ENCODE measurements at places on chromosomes 4 and X. TPM values are rescaled to one million over a fixed set of nuclear protein-coding genes. Genes with fewer than 3 reads are reported as not detected.

CCSER1 gene
- 4.2 TPM for polyA plus RNA-seq

GAGE12E gene
- not detected for polyA plus RNA-seq

COL4A6 gene
- 4.1 TPM for polyA plus RNA-seq

ZNF674 gene
- 1.4 TPM for polyA plus RNA-seq

HMGN5 gene
- polyA plus RNA-seq = 34.4 TPM

GPM6B gene
- polyA plus RNA-seq = 6.3 TPM

SLITRK4 gene
- polyA plus RNA-seq = 2.8 TPM

ZNF157 gene
- polyA plus RNA-seq = 0.17 TPM

KCND1 gene
- 0.92 TPM for polyA plus RNA-seq

KLB gene
- polyA plus RNA-seq = 0.41 TPM

FAM50A gene
- 112 TPM for polyA plus RNA-seq

ARHGAP6 gene
- 6.0 TPM for polyA plus RNA-seq

TEX13D gene
- not detected for polyA plus RNA-seq

GRCh38 chr4:118077767-118078105 lies 43.5 kb downstream of the NDST3 start:
- no peak for DNase-seq

DNA sequence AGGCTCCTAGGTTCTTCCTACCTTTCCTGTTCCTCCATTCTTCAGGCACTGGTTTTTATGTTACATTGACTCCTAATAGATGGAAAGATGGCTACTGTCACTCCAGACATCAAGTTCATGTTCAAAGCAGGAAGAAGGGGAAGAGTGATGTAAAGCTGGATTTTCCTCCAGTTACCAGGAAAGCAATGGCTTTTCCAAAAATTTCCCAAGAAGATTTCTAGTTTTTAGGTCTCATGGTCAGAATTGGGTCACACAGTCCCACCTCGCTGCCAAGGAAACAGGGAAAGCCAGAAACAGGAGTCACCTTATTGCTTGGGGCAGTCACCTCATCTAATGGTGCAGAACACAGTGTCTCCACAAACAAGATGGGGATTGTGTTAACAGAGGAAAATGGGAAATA lies 21.5 kb downstream of the RXFP1 start:
- DNase-seq = no peak

- DNase-seq = no peak
Observed at GRCh38 chr4:10020106-10020505, 1.2 kb downstream of the SLC2A9 start.

DNA sequence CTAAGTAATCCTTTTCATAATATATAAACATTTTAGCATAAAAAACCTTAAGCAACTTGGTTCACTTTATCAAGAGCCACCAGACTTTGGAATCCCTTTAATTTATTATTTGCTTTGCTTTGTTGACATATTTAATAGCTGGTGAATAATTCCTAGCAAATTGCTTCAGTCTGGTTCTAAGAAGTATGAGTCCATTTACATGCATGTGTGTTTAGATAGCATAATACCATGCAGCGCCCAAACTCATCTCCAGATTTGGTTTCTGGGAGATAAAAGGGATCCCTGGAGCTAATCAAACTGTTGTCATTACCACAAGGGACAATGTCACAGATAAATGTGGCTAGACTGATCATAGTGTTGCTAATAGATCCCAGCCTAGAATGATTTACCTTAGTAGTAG lies 111.8 kb downstream of the TMEM144 start:
- DNase-seq = no peak

- no peak for DNase-seq
Observed at GRCh38 chrX:33205321-33205720, 6.0 kb downstream of the DMD start.

- DNase-seq = no peak
Observed at GRCh38 chr4:107834241-107834794, 9.6 kb downstream of the SGMS2 start.

DNA sequence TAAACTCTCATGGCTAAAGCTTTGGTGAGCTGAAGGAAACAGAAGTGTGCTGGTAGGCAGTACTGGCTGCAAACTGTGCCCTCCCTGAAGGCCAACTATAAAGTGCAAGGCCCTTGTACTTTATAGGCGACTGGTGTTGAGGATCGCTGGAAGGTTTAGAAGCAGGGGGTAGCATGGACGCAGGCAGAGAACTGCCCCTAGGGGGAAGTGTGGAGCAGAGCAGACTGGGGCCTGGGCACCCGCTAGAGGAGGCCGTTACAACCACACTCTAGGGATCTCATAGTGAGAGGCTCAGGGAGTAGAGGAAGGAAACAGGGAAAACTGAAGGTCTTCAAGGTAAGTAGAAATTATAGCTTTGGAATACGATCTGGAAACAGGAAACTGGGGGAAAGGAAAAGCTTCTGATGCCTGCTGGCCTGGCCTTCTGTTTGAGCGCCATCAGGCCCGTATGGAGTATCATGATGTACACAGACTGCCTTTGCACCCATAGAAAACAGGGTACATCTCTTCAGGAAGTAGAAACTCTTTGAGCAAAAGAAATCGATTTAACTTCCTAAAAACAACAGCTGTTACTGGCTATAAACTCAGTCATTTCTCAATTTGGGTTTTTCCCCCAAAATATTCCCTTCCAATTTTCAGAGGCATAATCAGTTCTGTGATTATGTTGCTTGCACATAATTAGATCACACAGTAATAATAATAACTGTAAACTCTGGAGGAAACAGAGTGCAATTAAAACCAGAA lies 23.9 kb upstream of the TMSB4X start:
- DNase-seq = no peak

DNA sequence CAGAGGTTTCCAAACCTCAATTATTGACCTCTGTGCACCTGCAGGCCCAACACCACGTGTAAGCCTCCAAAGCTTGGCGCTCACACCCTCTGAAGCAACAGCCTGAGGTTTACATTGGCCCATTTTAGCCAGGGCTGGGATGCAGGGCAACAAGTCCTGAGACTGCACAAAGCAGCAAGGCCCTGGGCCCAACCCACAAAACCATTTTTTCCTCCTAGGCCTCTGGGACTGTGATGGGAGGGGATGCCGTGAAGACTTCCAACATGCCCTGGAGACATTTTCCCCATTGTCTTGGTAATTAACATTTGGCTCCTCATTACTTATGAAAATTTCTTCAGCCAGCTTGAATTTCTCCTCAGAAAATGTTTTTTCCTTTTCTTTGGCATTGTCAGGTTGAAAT lies 54.9 kb upstream of the CNKSR2 start:
- no peak for DNase-seq

- DNase-seq = no peak
Observed at GRCh38 chr4:55186700-55187099, 61.3 kb upstream of the KDR start.

- no peak for DNase-seq
Observed at GRCh38 chr4:103244251-103244650, 46.1 kb upstream of the CENPE start.

- peak; percentile 15 for DNase-seq
Observed at GRCh38 chr4:186032259-186032658, 36.7 kb upstream of the TLR3 start.

- DNase-seq = no peak
Observed at GRCh38 chr4:123060039-123060770, 137.8 kb upstream of the NUDT6 start.

GRCh38 chr4:156242390-156242789 lies 288.7 kb upstream of the CTSO start:
- DNase-seq = no peak

GRCh38 chr4:148216321-148216720 lies 225.9 kb downstream of the NR3C2 start:
- DNase-seq = no peak

- no peak for DNase-seq
Observed at GRCh38 chr4:114389070-114389685, 209.4 kb upstream of the UGT8 start.

GRCh38 chrX:150487369-150488094 lies 80.9 kb upstream of the MTM1 start:
- no peak for DNase-seq

DNA sequence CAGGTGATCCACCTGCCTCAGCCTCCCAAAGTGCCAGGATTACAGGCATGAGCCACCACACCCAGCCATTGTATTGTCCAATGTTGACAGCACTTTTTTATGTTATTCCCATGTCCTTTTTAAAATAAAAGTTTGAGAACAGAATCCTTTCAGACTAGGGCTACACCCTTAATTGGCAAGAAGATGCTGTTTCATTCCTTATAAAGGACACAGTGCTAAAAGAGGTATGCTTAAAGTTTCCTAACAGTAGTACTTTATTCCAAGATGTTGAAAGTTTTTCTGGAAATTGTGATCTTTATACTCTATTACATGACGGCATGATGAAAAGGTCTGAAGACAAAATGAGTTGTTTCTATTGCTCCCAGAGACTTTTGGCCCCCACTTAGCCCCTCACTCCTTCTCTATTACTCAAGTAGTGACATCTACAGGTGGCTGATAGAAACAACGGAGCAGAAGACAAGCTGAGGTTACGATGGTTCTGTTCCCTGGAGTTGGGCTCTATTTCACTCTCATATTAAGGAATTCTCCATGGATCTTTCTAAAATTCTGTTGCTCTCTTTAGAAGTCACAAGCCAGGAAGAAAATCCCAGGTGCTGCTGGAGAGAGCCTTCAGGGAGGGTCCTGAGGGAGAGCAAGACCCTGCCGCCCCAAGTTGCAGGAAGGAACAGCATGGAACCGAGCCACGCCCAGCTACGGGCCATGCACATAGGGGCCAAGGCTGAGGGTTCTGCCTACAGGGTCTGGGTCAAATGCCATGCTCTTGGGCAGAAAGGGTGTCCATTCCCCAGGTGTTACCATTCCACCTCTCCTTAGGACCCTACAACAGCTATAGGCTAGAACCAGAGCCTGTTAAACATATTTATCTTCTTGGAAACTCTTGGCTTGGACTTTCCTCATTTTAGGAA lies 22.8 kb downstream of the RPL9 start:
- no peak for DNase-seq

GRCh38 chr4:180449395-180449956 lies 1793.7 kb upstream of the TENM3 start:
- DNase-seq = peak; percentile 50

GRCh38 chr4:80085081-80085480 lies 12.1 kb upstream of the ANTXR2 start:
- no peak for DNase-seq

- DNase-seq = peak; percentile 12
Observed at GRCh38 chr4:175325230-175325629, 407.1 kb downstream of the ADAM29 start.

DNA sequence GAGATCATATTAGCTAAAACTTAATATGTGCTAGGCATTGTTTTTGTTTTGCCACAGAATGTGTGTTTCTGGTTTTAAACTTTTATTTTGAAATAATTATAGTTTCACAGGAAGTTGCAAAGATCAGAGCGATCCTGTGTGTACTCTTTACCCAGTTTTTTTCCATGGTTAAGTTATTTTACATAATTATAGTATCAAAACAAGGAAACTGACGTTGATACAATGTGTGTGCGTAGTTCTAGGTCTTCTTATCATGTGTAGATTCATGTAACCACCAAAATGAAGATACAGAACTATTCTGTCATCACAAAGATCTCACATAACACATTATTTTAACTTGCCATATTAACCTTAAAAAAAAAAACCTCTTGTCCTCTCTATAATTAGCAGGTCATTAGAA lies 69.2 kb downstream of the BLTP1 start:
- DNase-seq = no peak

DNA sequence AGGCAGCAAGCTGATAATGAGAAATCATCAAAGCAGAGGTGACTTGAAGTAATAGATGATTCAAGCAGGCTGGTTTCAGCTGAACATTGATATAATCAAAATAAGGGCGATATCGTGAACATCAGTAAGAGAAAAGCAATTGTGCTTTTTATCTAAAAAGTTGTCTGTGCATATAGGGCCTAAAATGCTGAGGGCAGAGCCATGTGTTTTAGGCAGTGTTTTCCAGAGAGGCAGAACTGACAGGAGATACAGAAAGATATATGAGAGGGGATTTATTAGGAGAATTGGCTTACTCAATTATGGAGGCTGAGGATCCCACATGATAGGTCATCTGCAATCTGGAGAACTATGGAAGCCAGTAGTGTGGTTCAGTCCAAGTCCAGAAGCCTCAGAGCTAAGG lies 136.5 kb upstream of the NPY2R start:
- no peak for DNase-seq

DNA sequence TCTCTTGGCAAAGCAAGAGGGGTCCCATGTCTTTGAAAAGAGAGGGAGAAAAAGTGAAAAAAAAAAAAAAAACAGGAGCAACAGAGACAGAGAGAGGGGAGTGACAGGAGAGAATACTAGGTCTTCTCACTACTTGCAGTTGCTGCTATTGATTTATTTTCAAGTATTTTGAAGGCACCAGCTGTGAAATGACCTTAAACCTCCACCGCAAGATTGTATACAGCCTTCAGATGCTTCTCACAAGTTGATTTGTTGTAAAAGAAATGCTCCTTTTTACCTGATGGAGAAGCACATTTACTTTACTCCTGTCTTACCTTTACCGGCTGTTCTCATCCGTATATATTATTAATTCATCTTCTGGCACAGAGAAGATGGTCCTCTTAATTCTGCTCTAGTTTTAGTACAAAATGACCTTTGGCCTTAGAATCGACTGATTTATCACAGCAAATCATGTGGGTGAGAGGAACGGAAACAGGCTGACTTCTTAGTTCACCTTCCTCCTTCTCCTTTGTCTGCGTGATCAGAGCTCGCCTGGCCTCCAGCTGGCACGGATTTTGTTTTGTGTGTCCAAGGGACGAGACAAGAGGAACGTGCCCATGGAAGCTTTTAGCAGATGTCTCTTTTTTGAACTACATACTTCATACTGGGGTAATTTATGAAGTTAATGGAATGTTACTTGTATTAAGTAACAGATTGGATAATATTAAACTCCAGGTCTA lies 82.4 kb upstream of the PACRGL start:
- peak; percentile 73 for DNase-seq

DNA sequence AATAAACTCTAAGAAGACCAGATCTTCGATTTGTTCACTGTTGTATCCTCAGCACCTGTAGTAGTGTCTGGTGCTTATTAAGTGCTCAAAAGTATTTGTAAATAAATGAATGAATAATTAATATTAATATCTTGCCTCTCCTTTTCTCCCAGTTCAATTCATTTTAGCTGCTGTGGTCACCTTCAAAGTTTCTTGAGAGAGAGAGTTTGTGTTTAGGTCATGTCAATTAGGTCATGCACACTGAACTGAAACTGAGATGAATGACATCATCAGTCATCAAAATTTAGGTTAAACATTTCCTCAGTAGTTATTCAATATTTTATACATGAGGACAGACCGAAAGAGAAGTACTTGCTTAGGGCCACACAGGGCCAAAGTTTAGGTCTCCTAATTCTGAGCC lies 73.5 kb downstream of the ANXA3 start:
- no peak for DNase-seq

GRCh38 chrX:46407753-46408130 lies 137.5 kb downstream of the ZNF674 start:
- no peak for DNase-seq

- DNase-seq = no peak
Observed at GRCh38 chr4:87419578-87420249, 2.7 kb upstream of the NUDT9 start.
